ENCODE measurements at places on chromosomes 3 and 15.

DNA sequence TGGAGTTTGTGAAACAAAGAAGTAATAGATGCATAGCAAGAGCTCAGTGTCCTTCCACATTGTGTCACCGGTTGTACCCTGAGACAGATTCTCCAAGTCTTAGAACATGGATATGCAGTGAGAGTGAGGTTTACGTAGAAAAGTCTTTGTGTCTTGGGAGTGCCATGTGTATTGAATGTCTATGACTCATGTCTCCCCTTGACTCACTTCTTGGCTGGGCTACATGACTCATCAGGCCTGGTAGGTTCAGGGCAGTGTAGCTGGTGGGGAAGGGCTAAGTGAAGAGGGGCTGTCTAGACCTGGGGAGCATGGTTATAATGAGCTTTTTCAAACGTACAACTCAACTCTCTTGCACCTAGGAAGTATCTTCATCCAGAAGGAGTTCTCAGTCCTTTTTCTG, 167.4 kb downstream of the GAP43 start:
- ATAC-seq, result peak; percentile 68

DNA sequence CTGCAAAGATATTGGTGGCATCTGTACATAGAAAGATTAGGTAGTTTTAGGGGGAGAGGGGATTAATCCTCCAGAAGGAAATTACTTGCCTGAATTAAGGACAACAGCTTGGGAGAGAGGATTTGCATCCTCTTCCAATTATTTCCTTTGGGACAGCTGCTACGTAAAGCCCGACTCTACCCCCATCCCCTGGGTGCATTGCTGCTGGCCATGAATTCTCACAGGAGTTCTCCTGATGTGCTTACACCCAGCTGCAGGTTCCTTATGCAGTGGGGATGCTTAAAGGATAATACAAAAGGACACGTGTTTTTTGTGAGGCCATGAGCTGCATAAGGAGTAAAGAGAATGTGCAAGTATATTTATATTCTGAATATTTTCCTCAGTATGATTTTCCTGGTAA, 132.3 kb downstream of the VPS8 start:
- no peak for ATAC-seq

- ATAC-seq, result no peak
Observed at GRCh38 chr3:129317848-129318247, 39.2 kb downstream of the HMCES start.

GRCh38 chr3:108200578-108200977, 21.6 kb downstream of the IFT57 start:
- no peak for ATAC-seq

- ATAC-seq, result peak; percentile 90
Observed at GRCh38 chr3:16824081-16824696, 60.6 kb upstream of the PLCL2 start.

All from stimulated activated memory B cell treated with anti-CD40 and anti-IgM and Interleukin-4, amounts not matched to agents 10 μg/mL and 1 μg/mL and 100 μg/mL, for 72 hours (primary cell).